GOT3 (cell line): ENCODE measurements at places on chromosomes 16 and 17.

GRCh38 chr17:58493506-58493905, 5.3 kb upstream of the HSF5 start:
- DNase-seq: no peak

DNA sequence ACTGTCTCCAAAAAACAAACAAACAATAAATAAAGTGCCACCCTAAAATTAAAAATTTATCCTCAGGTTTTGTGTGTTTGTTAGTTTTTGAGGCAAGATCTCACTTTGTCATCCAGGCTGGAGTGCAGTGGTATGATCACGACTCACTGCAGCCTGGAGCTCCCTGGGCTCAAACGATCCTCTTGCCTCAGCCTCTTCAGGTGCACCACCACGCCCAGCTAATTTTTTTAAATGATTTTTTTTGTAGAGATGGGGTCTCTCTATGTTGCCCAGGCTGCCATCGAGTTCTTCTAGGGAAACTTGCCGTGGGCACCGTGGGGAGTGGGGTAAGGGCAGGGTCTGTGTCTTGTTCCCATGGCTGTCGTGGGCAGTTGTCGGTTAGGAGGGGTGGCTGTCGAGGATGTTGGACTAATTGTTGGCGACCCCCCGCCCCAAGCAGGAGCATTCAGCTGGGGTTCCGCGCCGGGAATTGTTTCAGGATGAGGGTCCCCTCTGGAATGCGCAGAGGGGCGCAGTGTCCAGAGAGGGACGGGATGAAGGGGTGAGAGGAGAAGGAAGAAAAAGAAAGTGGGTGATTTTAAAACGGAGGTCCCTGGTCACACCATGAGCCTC, 1.1 kb upstream of the RNF213 start:
- DNase-seq: no peak

DNA sequence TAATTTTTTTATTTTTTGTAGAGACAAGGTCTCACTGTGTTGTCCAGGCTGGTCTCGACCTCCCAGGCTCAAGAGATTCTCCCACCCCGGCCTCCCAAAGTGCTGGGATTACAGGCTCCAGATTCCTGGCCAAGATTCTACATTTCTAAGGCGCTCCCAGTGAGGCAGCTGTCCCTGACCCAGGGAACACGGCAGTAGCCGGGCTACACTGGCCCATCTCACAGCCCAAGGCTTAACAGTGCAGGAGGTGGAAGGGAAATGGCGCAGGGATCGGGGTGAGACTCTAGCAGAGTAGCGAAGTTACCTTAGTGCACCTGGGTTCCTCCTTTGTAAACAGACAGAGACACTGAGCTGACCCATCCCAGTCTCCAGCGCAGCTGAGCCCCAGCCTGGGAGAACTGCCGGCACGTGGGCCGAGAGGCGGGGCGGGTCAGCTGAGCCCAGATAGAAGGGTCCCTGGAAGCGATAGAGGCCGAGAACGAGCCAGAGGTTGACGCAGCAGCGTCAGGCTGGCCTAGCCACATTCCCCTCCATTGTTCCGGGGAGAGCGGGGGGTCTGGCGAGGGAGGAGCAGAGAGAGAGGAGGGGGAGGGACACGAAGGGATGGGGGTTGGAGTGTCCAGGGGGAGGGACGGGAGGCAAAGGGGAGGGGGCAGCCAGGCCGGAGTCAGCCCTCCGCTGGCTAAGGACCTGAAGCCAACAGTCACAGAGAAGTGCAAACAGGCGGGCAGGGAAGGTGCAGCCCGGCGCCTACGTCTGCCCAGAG, 2.5 kb downstream of the CARHSP1 start:
- no peak for DNase-seq

- DNase-seq: no peak
These were observed 7.3 kb downstream of the THRA start for GRCh38 chr17:40069751-40070708.

DNA sequence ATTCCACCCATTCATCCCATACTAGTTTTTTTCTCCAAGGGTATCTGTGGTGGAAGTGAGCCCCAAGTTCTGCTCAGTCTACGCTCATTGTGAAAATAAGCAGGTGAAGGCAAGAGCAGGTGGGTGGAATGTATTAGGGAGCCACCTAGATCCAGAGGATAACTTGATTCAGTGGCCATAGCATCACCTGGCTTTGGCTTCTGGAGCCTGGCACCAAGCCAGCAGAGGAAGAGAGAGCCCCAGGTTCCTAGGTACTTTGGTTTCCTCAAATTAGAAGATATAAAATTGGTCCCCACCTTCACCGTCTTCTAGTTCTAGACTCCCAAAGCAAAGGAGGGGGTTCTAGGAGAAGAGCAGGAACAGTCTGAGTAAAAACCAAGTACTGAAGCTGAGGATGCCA, 4.1 kb downstream of the FXR2 start:
- no peak for DNase-seq

- DNase-seq: no peak
These were observed 35.4 kb upstream of the NOG start for GRCh38 chr17:56558088-56558487.

DNA sequence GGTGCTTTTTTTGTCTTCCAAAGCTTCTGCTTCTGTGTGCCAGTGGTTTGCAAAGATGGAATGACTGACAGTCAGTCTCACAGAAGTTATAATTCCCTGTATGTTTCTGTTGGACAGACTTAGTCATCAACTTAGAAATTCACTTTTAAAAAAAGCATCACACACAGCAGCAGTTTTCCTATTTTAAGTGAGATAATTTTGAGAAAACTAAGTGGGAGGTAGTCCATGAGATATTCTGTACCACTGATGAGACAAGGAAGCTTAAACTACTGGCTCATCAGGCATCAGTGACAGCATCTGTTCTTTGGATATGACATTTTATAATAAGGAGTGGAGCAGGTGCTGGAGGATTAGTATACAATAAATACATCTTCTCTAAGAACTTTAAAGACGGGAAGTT, 20.0 kb downstream of the CNP start:
- no peak for DNase-seq

DNA sequence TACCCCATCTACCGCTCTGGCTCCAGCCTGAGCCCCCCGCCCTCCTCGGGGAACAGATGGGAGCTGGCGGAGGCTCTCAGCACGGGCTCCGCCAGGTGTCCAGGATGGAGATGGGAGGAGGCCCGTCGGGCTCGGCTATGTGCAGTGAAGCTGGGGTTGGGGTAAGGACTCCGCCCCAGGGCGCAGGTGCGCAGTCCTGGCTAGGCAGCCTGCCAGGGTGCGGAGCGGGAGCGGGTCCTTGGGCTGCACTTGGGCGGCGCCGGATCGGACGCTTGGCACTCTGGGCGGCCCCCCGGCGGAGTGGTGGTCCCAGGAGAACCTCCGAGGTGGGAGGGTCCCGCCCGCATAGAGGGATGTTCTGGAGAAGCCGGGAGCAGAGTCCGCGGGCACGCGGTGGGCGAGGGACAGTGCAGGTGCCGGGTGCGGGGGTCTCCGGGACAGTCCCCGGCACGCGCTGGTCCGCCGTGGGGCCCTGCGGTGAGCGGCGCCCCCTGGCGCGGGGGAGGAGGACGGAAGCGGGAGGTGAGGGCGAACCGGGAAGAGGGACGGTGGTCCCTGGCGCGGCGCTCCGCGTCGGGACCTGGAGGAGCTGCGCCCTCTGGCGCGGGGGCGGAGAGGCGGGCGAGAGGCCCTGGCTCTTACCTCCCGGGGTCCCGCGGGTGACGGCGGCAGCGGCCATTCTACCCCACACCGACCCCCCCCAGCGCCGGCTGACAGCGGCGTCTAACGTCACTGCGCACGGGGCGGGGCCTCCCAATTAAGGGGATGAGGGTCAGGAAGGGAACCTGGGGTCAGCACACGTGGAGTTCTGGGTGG, at the start of gene CAMTA2:
Gene CAMTA2, minus strand, starts transcription at position 725 of the 816 bp plus-strand sequence. CDS start 1,453 bp downstream, outside the sequence.
- DNase-seq: peak; percentile 24

DNA sequence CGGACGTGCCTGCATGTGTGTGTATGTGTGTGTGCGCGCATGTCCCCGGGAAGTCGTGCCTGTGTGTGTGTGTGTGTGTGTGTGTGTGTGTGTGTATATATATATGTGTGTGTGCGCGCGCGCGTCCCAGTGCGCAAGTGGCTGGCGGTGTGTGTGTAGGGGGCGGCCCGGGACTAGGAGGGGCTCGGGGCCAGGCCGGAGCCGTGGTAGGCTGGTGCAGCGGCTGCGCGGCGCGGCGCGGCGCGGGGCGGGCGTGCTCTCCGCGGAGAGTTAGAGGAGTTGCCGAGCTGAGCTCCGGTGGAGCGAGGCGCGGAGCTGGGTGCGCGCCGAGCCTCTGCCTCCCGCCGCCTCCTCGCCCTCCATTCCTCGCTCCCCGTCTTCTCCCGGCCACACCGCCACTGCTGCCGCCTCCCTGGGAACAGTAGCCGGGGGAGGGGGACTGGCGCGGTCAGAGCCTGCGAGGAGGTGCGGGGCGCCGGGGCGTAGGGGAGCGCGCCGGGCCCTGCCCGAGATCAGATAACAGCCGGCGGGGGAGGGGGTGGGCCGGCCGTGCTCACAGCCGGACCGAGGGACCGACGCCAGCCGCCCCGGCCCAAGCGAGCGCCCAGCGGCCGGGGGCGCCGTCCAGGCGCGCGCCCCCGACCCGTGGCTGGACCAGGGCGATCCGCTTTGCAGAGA, at the start of gene KCNJ12:
Gene KCNJ12, plus strand, starts transcription at position 277 of the 678 bp plus-strand sequence. CDS start 38,986 bp downstream, outside the sequence.
- DNase-seq: no peak

DNA sequence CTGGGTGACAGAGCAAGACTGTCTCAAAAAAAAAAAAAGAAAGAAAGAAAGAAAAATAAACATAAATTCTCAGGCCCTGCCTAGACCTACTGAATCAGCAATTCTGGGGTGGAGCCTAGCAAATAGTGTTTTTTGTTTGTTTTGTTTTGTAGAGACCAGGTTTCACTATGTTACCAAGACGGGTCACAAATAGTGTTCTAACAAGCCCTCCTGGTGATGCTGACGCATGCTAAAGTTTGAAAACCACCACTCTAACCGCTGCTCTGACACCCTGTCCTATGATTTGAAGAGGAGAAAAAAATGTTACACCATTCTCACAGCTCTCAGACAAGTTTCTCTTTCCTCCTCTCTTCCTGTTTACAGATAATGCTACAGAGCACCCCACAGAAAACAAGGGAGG, 1.5 kb downstream of the MRPL10 start:
- no peak for DNase-seq

- DNase-seq: no peak
These were observed 99.4 kb downstream of the CYLD start for GRCh38 chr16:50841081-50841886.

- DNase-seq: no peak
These were observed 19.4 kb downstream of the C1QTNF1 start for GRCh38 chr17:79043191-79043930.

DNA sequence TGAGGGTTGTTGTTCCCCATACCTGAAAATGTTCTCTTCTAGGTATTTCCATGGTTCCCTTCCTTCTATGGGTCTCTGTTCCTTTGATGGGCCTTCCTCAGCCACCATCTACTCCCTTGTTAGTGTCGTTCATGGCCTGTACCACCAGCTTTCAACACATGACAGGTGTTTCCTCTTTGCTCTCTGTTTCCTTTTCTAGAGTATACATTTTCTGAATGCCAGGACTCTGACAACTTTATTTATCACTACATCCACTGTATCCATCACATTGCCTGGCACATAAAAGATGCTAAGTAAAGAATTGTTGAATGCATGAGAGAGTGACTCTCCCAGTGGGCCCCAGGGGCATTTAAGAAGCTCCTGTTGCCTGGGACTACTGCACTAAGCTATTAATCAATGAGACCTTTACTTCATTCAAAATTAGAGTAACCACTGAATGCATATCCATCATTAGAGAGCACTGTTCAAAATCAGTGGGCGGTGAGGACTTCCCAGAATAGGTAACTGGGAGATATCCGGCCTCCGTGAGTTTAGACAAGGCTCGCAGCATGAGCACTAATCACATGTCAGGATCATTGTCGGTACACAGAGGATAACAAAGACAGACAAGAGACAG, 255.0 kb downstream of the CBLN1 start:
- no peak for DNase-seq

DNA sequence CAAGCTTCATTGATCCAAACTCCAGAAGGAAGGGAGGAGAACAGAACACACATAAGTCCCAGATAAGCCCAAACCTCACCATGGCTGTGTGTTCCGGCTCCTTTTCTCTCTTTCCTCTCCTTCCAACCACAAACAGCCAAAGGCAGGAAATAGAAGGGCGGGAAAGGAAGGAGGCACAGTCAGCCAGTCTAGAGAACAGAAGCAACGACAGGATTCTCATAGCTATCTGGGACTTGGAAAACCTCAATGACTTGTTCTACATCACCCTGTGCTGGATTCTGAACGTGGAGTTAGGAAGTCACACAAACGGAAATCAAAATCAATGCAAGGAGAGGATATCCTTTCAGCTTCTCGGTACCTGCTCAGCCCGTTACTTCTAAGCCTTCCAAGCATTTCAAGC, 9.0 kb downstream of the CRK start:
- no peak for DNase-seq

- no peak for DNase-seq
These were observed 1.1 kb downstream of the CD79B start for GRCh38 chr17:63930951-63931575.

DNA sequence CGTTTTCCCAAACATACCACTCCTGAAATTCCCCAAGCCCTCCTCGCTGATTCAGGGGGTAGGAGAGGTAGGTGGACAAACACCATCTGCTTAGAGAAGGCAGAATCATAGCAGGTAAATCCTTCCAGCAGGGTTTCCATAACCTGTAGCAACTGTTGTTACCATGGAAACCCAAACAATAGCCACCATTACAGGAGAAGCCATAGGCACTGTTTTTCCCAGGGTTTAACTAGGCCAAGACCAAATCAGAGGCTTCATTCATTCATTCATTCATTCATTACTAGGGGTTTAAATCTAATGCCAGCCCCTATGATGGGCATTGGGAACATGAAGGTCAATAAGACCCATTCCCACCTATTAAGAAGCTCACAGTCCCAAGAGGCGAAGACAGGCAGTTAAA, 25.5 kb upstream of the CIITA start:
- no peak for DNase-seq
